ENCODE measurements at places on chromosomes 13 and 19.

GRCh38 chr13:44971656-44972595 is 17.3 kb downstream of the NUFIP1 start:
- DNase-seq, result no peak

DNA sequence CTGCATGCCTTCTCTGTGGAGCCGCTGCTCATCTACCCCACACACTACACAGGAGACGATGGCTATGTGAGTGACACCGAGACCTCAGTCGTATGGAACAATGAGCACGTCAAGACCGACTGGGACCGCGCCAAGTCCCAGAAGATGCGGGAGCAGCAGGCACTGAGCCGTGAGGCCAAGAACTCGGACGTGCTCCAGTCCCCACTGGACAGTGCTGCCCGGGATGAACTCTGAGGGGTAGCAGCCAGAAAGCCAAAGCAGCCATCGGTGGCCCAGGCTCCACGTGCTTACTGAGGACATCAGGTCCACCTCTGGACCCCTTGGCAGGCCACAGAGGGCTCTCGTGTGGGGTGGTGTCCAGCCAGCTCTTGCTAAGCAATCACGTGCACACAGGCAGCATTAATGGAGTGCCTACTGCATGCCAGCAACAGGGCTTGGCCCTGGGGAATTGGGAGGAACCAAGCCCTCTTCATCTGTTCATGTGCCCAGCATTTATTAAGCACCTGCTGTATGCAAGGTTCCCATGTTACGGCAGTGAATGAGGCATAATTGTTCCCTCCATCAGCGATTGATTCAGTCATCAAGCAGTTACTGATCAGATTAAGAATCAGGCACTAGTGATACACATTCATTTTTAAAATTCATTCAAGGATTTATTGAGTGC is 25.9 kb downstream of the COLGALT1 start:
- no peak for DNase-seq

GRCh38 chr19:42189133-42189532 is 28.3 kb downstream of the DEDD2 start:
- DNase-seq, result no peak

DNA sequence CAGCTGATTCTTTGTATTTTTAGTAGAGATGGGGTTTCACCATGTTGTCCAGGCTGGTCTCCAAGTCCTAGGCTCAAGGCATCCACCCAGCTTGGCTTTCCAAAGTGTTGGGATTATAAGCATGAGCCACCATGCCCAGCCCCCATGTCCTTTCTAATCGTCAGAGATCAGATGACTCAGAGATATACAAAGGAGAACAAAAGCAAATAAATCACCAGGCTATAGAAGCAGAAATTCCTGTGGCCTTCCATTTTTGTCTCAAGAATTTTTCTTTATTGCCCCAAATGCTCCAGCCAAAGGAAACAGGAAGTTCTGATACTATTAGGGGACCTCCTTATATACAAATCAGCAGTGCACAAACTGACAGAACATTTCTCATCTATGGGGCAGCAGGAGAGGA is 207.8 kb downstream of the RFC3 start:
- DNase-seq, result no peak

- peak; percentile 76 for DNase-seq
Observed at GRCh38 chr19:43779820-43780219, 953 bp downstream of the KCNN4 start.

- DNase-seq, result no peak
Observed at GRCh38 chr19:1361601-1362386, 21.9 kb upstream of the NDUFS7 start.

- DNase-seq, result no peak
Observed at GRCh38 chr13:91323349-91323748, 24.1 kb upstream of the MIR17HG start.

DNA sequence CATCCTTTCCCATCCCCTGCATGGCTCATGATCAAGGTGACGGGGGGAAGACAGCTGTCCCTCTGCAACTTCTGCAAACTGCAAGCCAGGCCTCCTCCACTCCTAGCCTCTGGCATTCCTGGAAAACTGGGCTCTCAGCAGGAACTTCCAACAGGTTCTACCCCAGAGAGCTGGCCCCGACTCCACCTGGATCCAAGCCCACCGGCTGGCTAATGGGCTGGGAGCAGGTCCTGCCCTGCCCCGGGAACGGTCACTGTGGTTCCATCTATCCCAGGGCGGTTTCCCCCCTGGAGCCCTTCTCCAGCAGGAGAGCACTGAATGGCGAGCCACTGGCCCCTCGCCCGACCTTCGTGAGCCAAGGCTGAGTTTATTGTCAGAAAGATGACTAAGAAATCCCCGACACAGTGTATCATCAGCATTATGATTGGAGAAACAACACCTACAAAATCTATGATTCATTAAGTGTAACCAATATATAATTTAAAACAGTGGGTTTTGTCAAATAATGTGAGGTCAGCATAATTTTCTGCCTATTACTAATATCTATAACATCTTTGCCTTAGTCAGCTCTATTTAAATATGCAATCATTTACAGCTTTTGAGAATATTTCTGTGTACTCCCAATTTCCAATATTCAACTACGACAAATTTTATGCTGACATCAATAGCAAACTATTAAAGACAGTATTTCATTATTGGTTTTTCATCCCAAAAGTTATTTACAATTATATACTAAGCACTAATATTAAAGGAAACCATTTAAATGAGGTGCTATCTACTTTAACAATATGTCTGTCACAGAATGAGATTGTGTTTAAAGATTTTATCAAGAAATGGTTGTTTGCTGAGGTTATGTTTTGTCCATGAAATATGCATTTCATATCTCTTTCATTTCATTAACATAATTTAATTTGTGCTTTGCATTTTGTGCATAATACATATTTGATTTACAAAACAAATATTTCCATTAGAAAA is 133.0 kb downstream of the URI1 start:
- DNase-seq, result no peak
